ENCODE measurements at places on chromosomes 3 and 15.

- no peak for DNase-seq
These were observed 43.0 kb upstream of the CACNA2D3 start for GRCh38 chr3:54079314-54079713.

GRCh38 chr3:159852821-159853505 is 135.7 kb upstream of the IL12A start:
- DNase-seq = no peak

DNA sequence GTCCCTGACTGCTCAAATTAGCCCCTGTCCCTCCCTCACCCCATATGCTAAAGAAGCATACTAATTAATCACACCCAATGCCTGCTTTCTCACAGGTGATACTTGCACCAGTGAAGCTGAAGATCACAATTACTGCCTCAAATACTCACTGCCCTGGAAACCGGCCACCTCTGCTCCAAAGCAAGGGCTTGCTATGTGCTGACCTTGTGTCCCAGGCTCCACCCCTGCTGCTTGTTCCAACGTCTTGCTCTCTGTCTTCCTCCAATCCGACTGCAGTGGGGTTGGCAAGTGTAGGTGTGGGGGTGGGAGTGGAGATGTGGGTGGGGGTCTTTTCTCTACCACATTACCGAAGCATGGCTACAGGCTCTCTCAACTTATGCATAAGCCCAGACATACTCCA is 55.7 kb upstream of the PSMD6 start:
- DNase-seq = no peak

- DNase-seq = no peak
These were observed 38.7 kb upstream of the CCDC50 start for GRCh38 chr3:191290311-191291025.

- no peak for DNase-seq
These were observed 90.2 kb upstream of the CHD2 start for GRCh38 chr15:92809880-92810361.

DNA sequence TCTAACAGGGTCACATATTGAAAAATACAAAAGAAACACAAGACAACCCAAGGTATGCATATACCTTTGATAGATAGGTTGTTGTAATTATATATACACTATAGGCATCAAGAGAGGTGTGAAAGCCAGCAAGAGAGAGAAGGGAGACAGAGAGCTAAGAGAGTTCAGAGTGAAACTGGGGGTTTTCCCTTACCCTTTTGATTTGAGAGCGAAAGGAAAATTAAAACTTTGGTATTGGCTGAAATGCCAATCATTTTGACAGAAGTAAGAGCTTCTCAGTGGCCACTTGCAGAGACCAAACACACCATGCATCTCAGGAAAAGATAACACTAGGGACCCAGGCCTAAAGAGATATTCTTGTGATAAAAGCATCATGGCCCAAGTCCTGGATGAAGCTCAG is 183.6 kb downstream of the SHOX2 start:
- no peak for DNase-seq

- no peak for DNase-seq
These were observed 72.5 kb upstream of the POLG start for GRCh38 chr15:89406940-89407607.

- no peak for DNase-seq
These were observed 29.6 kb downstream of the LRRFIP2 start for GRCh38 chr3:37144806-37145205.

GRCh38 chr15:25785641-25786025 is 77.5 kb downstream of the ATP10A start:
- no peak for DNase-seq

- DNase-seq = no peak
These were observed 157.0 kb downstream of the GABRB3 start for GRCh38 chr15:26615927-26616302.

GRCh38 chr15:46654993-46655392 is 1020.2 kb downstream of the SQOR start:
- DNase-seq = no peak

GRCh38 chr3:176554264-176554663 is 643.0 kb downstream of the TBL1XR1 start:
- DNase-seq = no peak
